ENCODE measurements at places on chromosomes 2 and 18. TPM values are rescaled to one million over a fixed set of nuclear protein-coding genes. Genes with fewer than 3 reads are reported as not detected.

SNORC gene
- total RNA-seq: not detected

- no peak overlapping the region for H3K27ac ChIP-seq
- H3K36me3 ChIP-seq: no peaks in the 10 kb centered on the region
- H3K4me1 ChIP-seq: peaks cover 36% of the 10 kb centered on the region
- H3K4me3 ChIP-seq: no peak overlapping the region
Observed at GRCh38 chr2:219057709-219058540, 2.8 kb downstream of the IHH start.

DNA sequence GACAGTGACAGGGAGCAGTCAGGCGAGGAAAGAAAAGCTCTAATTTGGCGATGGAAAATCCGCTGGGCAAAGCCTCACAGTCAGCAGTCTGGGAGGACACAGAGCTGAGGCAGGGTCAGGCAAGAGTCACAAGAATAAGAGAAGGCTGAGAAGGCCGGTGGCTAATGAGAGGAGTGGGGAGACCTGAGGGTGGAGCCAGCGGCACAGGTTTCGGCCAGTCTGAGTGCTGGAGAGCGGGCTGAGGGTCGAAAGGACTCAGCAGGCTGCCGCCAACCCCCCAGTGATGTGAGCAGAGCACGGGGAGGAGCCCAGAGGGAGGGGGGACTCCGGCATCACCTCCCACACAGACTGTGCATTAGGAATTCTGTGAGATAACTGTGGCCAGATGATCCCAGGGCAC, 500.6 kb upstream of the MYT1L start:
- DNase-seq: no peak
- H3K36me3 ChIP-seq: no peaks in the 10 kb centered on the region
- no peaks in the 10 kb centered on the region for H3K4me1 ChIP-seq
- no peaks in the 10 kb centered on the region for H3K27me3 ChIP-seq
- no peak overlapping the region for H3K27ac ChIP-seq

SFT2D3 gene
- total RNA-seq: 5.8 TPM

DNA sequence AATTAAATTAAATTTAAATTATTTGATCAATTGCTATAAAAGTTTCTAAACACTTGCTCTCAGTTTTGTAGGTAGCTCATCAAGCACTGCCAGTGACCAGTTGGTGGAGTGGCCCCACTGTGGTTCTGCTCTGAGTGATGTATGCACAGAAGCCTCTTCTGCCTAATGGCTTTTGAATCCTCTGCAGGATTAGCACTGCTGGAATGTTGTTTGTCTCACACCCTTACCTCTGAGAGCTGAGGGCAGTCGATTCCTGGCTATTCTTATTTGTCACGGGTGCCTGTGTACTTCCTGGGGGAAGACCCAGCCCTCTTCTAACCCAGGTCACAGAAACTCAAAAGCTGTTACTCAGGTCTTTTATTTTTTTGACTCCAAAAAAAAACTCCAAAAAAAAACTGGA, 9.5 kb downstream of the CAPN14 start:
- no peaks in the 10 kb centered on the region for H3K4me1 ChIP-seq
- H3K27ac ChIP-seq: no peak overlapping the region
- H3K4me3 ChIP-seq: no peak overlapping the region
- no peaks in the 10 kb centered on the region for H3K36me3 ChIP-seq

TGIF1 gene
- 57.5 TPM for total RNA-seq

DNA sequence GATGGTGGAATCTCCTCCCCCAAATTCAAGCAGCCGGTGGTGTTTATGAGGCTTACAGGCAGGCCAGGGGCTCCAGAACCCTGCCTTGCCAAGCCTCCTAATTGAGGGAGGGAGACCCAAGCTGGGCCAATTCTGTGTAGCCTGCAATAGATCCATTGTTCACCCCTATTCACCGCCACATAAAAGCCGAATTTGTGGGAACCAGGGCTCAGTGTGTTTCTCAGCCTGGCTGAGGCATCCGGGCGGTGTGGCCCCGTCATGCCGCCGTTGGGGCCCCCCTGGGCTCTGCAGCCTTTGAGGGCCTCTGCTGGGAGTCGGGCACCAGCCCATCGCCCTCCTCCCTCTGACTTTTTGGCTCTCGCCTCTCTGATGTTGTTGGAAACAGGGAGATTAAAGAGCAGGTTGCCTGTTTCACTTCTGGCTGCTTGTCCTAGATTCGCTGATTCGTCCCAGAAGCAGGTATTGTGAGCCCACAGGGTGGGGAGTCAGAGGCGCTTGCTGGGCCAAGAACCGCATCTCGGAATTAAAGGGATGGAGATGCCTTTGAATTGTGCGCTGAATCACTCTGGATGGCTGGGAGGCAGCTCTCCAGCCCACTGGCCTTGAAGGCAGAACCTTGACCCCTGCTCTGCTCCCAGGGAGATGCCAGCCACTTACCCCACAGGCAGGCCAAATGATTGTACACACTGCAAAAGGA, 14.7 kb upstream of the OTOS start:
- no peaks in the 10 kb centered on the region for H3K36me3 ChIP-seq
- peaks cover 12% of the 10 kb centered on the region for H3K4me1 ChIP-seq
- H3K27ac ChIP-seq: no peak overlapping the region
- no peak overlapping the region for H3K4me3 ChIP-seq

DNA sequence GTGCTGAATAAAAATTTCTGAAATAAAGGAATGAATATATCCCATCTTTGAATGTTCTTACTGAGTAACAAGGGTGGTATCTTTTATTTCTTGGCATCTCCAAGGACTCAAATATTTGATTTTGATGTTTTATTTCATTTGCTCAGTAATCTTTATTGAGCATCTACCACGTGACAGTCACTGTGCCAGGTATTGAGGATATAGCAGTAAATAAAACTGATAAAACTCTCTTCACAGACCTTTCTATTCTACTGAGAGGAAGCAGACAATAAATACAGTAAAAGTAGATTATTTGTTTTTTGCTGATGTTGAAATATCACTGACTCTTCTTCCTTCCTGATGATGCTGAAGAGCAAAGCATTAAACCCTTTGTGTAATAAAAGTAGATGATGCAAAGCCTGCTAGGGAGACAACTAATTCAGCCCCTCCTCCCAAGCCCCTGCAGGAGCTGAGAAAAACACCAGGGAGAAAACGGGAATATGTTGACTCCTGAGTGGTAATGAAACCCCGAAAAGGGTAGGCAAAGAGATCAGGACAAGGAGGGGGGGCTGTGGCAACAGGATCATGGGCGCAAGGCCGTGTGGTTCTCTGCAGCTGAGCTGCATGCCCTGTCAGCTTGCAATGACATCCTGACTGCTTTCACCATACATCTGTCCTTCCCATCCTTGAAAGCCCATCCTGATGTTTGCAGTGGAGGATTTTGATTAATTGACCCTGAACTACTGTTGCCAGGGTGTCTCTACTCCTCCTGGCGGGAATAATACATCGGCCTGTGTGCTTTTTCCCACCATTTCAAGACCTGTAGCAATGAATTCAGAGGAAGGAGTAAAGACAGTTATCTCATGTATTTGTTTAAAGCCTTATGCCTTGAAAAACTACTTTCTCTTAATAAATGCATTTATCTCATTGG, 117.4 kb downstream of the EML6 start:
- no peak overlapping the region for H3K27ac ChIP-seq
- no peak overlapping the region for H3K4me3 ChIP-seq
- no peaks in the 10 kb centered on the region for H3K36me3 ChIP-seq
- H3K4me1 ChIP-seq: no peaks in the 10 kb centered on the region
- DNase-seq: no peak

GRCh38 chr2:160397530-160397865, 96.1 kb downstream of the RBMS1 start:
- DNase-seq: no peak
- H3K27ac ChIP-seq: no peak overlapping the region
- H3K27me3 ChIP-seq: no peaks in the 10 kb centered on the region
- H3K36me3 ChIP-seq: no peaks in the 10 kb centered on the region

DNA sequence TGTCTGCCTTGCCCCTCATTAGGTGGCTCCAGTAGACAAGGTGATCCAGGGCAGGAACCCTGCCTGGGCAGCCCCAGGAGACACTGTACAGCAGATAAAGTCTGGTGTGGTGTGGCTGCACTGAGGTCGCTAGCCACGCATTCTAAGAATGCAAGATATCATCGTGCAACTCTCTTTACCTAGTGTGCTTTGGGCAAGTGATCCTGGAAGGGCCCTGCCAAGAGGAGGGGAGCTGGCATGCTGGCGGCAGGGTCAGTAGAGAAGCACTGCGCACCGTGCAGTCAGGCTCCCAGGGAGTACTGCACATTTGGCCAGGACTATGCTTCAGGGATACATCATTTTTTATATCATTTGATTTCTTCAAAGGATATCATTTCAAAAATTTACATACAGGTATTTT, 195.3 kb upstream of the SMAD2 start:
- H3K27me3 ChIP-seq: no peaks in the 10 kb centered on the region
- no peak overlapping the region for H3K27ac ChIP-seq
- no peak for DNase-seq
- no peak overlapping the region for H3K4me3 ChIP-seq
- peaks cover 30% of the 10 kb centered on the region for H3K4me1 ChIP-seq

PCARE gene
- not detected for total RNA-seq

PSMA8 gene
- not detected for total RNA-seq

MPHOSPH10 gene
- total RNA-seq: 22.2 TPM

DNA sequence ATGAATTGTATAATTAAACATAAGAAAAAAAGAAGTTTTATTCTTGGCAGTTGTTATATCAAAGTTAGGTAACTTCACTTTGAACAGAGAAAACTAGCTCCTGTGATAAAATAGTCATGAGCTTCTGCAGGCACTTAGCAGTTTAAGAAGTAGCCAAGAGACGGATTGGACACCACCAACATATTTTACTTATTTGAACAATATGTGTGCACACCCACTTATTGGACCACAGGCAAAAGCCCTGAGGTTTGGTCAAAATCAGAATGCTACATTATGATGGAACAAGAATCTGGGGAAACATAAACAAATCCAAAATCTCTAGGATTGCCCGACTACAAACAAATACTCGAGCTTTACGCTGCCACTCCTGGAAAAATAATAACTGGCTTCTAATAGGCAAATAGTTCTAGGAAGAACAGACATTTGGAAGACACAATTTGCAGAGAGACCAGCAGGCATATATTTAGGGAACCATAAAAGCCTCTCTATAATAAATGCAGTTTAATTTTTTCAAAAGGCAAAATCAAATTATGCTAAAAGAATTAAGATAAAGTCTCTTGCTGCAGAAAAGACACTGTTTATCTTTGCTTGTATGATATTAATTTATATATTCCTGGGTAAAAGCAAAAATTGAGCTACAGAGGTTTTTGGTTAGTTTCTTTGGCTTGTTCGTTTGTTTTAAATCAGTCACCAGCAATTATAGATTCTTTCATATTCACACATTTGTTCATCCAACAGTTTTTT, 117.9 kb downstream of the CDC42EP3 start:
- H3K4me1 ChIP-seq: no peaks in the 10 kb centered on the region
- DNase-seq: no peak
- H3K36me3 ChIP-seq: no peaks in the 10 kb centered on the region
- H3K27me3 ChIP-seq: no peaks in the 10 kb centered on the region
- H3K4me3 ChIP-seq: no peak overlapping the region
- no peak overlapping the region for H3K27ac ChIP-seq

PREB gene
- 63.5 TPM for total RNA-seq
